ENCODE measurements at places on chromosomes 11 and 22.

DNA sequence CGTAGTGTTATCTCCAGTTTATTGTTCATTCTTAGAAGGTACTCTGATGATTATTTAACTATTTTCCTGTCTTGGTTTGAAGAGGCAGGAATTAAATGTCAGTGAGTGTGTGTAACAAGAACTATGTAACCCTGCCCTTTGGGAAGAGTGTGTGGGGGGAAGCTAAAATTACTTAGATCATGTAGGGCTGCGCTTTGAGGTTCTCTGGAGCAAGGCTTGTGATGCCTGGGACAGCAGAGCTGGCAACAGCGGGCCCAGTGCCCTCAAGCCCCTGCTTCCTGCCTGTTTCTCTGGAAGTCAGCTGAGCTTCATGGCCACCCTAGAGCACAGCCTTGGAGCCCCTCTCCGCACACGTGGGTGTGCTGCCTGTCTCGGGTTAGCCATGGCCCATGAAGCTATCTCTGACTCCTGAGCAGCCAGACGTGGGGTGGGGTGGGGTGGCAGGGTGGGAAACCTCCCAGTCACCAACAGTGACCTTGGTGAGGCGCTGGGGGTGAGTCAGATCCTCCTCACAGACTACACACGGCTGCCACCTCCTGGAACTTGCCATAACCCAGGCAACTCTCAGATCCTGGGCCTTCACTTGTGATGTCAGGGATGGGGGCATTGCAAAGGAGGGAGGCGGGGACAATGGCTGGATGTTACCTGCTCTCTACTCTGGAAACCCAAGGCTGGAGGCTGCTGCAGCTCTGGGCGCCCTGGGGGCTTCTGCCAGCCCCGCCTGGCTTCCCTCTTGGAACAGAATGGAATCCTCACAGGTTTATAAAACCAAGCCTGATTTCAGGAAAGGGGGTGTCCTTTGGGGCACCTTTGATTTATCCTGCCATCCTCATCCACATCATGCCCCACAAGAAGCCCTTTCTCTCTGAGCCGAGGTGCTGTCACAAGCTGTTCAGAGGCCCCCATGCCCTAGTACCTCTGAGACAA lies 88.6 kb downstream of the SNX19 start:
- no peak for DNase-seq

DNA sequence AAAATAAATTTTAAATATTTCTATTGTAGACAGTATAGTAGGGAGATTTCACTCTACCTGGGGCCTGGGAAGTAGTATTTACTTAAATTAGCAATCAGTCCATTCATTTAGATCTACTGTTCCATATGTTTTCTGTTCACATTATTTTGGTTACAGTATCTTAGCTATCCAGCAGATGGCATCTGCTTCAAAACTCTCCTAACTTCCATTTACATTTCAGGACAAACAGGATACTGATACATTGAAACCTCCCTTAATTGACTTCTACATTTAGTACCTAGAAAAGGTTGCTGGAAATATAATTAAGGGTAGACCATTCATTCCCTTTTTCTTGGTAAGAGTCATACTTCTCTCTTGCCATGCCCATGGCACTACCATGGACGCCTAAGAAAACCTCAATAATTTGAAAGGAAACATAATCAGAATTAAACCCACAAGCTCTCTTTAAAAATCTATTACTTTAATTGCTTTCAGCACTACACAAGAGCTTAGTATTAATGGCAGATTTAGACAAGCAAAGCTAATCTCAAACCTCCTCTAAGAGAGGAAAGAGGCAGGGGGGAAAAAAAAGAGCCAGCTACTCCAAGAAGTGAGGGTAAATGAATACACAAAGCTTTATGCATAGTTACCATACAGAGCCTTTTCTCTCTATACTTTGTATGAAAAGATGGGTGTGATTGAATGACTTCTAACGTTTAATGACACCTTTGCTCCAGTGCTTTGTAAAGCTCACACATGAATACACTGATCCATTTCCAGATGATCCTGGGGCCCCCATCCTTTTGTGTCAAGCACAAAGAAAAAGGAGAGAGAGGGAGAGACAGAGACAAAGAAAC lies 131.2 kb upstream of the MTMR2 start:
- no peak for DNase-seq

DNA sequence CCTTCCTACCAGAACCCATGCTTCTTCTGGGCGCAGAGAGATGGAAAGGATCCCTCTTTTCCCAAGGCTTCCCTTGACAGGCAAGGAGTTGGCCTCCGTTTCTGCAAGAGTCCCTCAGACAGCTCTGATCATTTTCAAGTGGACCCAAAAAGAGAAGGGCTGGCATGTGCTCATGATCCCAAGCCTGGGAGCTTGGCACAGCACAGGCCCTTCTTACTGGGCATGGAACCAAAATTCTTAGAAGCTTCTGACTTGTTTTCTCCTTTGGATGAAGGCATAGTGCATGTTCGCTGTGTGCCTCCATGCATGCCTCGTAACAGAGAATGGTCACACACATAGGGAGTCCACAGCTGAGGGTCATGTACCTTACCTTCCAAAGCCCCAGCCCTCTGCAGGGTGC lies 449.6 kb downstream of the MIAT start:
- no peak for DNase-seq

DNA sequence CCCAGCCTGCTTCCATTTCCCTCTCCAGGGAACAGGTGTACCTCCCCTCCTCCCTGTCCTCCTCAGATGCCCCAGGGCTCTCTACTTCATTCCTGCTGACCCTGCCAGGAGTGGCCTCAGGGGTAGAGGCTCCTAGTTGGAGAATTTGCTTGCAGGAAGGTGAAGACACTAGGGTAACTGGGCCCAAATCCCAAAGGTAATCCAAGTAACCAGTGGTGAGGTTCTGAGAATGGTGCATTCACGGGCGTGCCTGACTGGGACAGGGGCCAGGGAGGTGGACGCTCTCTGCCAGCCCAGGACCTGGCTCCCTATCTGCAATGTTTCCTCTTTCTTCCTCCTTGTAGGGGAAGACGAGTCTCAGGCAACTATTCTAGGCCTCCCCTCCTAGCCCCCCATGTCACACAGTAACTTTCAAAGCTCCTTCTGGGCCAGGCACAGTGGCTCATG lies 2.9 kb downstream of the SLC35C1 start:
- no peak for DNase-seq

- no peak for DNase-seq
These were observed 137.5 kb upstream of the TRPC6 start for GRCh38 chr11:101721270-101721669.

DNA sequence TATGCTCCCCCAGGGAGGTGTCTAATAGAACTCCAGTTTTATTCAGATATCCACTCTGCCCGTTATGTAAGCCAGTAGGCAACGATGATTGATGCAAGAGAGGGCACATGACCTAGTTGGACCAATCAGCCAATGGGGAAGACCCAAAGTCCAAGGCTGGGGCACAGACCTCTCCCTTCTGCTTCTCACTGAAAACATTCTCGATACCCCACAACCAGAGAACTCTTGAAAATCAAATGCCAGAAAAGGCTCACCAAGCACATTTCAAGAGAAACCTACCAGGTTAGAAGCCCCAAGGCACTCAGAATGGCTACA lies 7.4 kb downstream of the HIRA start:
- no peak for DNase-seq

Measured in stimulated activated CD8-positive, alpha-beta memory T cell treated with anti-CD3 and anti-CD28 coated beads, Interleukin-7, amount 100 ng/mL, for 4 hours (primary cell).